ENCODE measurements at places on chromosomes 1 and 21.

DNA sequence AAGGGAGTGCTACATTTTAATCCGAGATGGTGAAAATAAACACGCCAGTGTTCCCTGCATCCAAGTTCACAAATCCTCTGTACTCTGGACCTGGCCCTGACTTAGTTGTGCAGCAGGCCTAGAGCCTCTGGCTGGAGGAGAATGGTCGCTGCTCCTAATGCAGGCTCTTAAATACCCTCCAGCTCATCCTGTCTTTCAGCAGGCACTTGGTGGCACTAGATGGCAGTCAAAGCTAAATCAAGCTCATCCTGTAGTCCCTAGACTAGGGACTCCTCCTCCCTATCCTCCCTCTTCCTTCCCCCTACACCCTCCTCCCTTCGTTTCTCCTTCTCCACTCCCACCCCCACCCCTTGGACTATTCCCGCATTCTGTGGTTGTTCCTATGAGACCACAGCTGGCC lies 41.6 kb upstream of the MTR start:
- DNase-seq: no peak

DNA sequence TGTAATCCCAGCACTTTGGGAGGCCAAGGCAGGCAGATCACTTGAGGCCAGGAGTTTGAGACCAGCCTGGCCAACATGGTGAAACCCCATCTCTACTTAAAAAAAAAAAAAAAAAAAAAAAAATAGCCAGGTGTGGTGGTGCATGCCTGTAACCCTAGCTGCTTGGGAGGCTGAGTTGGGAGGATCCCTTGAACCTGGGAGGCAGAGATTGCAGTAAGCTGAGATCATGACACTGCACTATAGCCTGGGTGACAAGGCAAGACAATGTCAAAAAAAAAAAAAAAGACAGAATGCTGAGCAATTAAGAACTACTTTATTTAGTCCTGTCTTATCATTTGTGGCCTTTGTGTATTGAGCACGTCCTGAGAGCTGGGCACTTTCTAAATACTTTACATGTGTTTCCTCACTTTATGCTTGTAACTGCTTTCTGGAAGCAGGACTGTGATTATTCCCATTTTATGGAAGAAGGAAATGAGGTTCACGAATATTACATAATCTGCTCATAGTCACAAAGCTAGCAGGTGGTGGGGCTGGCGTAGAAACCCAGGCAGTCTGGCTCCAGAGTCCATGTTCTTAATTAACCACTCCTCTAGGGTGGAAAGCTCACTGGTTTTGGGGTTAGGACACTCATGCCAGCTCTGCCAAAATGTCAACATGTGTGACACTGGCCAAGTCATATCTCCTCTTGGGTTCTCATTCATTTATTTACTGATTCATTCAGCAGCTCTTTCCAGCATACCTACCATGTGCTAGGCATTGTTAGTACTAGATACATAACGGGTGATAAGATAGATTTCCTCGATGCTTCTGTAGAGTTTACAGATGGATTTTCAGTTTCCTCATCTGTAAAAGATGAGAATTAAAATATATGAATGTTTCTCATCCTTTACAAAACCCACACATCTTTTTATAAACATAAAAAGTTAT lies 57.7 kb downstream of the DDR2 start:
- DNase-seq: no peak

GRCh38 chr21:15293240-15293639 lies 228.4 kb upstream of the NRIP1 start:
- DNase-seq: no peak

GRCh38 chr1:106494646-106495045 lies 561.8 kb upstream of the PRMT6 start:
- DNase-seq: no peak

GRCh38 chr1:41749991-41750745 lies 168.6 kb downstream of the HIVEP3 start:
- no peak for DNase-seq

GRCh38 chr1:14891991-14892390 lies 261.6 kb upstream of the TMEM51 start:
- DNase-seq: no peak

DNA sequence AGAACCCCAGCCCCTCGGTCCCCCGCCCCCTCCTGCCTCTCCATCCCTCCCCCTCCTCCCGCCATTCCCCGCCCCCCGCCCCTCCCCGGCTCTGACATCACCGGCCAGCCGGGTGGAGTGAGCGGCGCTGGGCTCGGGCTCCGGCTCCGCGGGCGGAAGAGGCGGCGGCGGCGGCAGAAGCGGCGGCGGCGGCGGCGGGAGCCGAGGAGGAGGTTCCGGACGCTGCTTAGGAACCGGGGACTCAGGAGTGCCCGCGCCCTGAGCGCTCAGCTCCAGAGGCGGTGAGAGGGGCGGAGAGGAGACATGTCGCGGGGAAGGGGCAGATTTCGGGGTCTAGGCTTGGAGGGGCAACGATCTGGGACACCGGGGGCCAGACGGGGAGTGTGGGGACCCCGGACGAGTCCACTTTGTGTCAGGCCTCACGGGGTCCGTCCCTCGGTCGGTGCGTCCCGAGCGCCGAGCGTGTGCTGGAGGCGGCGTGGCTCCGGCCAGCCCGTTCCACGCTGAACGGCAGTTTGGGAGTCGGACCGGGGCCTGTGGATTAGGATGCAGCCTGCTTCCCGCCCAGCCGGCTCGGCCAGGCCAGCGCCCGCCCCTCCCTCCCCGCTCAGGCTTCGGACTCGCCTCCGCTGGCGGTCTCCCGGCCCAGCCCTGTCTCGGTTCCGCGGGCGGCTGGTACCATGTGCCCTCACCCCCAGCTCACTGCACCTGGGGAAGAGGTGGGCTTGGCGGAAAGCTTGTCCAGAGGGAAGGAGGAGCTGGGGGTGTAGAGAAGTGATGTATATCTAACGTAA lies at the start of gene PEA15:
Gene PEA15 (plus strand): TSS at position 143 of the 794 bp plus-strand sequence. CDS start 6,161 bp downstream, outside the sequence.
- peak; percentile 72 for DNase-seq

GRCh38 chr21:33289199-33289819 lies 23.1 kb downstream of the IL10RB start:
- no peak for DNase-seq

GRCh38 chr1:71660411-71660810 lies 579.6 kb upstream of the ZRANB2 start:
- no peak for DNase-seq

DNA sequence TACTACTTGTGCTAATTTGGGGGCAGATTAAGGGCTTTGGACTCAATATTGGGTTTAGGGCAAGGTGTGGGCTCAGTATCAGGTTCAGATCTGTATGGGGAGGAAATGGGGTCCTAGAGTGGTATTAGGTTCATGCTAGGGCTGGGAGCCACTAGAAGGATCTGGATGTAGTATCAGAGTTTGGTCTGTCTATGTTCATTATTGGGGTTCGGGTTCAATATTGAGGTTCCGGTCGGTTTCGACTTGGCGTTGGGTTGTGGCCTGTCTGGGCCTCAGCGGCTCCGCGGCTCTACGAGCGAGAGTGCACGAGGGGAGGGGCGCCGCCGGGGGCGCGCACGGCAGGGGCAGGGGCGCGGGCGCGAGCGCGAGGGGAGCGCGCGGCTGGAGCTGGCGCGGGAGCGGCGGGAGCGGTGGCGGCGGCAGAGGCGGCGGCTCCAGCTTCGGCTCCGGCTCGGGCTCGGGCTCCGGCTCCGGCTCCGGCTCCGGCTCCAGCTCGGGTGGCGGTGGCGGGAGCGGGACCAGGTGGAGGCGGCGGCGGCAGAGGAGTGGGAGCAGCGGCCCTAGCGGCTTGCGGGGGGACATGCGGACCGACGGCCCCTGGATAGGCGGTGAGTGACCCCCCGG lies at the start of gene PTPRF:
Gene PTPRF (plus strand): TSS at position 401 of the 624 bp plus-strand sequence. CDS start 14,193 bp downstream, outside the sequence.
- peak; percentile 25 for DNase-seq

- peak; percentile 33 for DNase-seq
These were observed 18.1 kb downstream of the CFAP45 start for GRCh38 chr1:159881622-159882526.

DNA sequence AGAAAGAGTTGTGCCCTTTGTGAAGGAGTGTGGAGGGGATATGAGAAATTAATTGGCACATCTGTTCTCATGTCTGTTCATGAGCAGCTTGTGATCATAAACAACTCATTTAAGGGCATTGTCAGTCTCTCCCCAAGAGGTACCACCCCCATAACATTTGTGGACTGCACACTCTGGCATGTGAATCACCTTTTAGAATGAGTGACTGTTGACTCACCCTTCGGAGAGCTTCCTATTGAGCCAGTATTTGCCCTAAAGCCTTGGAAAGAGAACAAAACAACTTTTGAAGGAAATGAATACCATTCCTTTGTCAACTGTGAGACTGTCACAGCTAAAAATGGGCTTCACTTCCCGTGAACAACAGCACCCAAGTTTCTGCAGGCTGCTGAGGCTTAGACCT lies 27.5 kb upstream of the MYSM1 start:
- no peak for DNase-seq

GRCh38 chr1:232138044-232138443 lies 491.9 kb downstream of the SIPA1L2 start:
- no peak for DNase-seq

DNA sequence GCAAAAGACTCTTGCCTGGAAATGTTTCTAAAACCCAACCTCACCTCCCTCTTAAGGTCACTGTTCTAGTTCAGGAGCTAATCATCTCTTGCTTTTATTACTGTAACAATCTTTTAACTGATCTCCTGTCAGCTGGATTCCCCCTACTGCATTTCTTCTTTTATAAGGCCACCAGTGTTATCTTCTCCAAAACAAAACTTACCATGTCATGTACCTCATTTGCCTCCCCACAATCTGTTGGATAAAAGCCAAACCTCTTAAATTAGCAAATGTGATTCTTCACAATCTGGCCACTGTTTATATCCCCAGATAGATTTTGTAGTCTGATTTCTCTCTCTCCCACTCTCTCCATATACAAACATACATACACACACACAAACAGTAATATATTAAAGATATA lies 143.3 kb downstream of the DENND1B start:
- DNase-seq: no peak

DNA sequence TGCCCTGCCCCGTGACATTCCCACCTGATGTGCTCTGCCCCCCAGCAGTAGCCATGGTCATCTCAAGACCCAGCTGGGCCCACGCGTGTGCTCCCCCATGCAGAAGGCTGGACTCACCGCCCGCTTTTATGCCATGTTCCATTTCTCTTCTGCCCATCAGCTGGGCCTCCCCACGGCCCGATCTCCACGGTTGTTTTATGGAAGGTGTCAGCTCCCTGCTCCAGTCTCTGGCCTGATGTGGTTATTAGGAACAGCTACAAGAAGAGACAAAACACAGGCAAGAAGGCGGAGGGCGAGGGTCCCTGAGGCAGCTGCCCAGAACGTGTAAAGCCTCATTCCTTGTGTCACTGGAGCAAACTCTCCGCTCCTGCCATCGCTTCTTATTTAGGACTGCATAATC lies 50.2 kb upstream of the DISP3 start:
- no peak for DNase-seq

DNA sequence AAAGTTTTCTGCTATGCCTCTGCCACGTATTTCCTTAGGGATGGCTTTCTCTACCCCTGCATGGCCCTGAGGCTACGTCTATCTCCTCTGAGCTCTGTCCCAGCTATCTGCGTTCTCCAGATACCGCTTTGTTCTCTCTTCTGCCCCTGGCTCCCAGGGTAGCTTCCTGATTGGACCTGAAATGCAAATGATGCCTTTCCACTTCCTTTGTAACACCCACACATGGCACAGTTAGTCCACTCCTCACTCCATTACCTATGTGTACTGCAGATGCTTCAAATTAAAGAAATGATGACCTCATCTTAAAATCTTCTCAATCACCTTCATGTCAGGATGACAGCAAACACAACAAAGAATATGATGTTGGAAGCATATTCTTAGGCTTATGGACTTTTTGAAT lies 138.6 kb upstream of the POGK start:
- DNase-seq: no peak

DNA sequence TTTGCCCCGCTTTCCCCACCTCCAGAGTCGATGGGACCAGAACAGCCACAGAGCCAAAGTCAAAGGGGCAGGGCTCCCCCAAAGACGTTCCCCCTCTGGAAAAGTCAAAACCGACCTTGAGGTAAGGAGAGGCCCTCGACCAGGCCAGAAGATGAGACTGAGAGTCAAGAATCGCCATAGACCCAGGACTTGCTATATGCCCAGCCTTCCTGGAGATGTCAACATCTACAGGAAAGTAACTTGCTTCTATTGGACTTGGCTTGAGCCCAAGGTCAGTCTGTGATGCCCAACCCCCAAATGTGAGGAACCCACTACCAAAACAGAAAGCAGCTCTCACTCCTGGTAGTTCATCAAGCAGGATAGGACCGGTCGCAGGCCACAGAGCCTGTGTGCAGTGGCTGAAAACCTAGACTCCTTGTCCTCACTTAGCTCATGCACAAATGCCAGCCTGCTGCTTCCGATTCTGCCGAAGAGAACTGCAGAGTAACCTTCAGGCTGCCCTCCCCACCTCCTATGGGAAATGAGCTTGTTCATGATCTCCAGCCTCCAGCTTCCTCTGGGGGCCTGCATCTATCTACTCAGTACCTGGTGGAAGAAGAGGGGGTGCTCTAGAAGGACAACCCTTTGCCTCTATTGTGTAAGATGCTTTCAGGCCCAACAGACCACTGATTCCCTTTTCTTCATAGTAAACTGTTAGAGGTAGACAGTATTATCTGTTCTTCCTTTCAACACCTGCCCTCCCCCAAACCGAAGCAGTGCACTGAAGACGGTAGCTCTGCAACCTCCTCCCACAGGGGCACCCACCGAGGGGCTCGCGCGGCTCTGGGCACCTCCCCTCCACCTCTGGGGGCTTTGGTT lies 1.4 kb downstream of the ACOT7 start:
- DNase-seq: no peak

GRCh38 chr1:69401879-69402278 lies 165.8 kb upstream of the LRRC7 start:
- DNase-seq: no peak

Measured in stimulated activated CD4-positive, alpha-beta T cell treated with anti-CD3 and anti-CD28 coated beads, Interleukin-2, amount 100 ng/mL, for 24 hours (primary cell).